ENCODE measurements at places on chromosomes 2 and 18.
A peak's percentile ranks its signal among the peaks of the same experiment; 100 is the strongest.

DNA sequence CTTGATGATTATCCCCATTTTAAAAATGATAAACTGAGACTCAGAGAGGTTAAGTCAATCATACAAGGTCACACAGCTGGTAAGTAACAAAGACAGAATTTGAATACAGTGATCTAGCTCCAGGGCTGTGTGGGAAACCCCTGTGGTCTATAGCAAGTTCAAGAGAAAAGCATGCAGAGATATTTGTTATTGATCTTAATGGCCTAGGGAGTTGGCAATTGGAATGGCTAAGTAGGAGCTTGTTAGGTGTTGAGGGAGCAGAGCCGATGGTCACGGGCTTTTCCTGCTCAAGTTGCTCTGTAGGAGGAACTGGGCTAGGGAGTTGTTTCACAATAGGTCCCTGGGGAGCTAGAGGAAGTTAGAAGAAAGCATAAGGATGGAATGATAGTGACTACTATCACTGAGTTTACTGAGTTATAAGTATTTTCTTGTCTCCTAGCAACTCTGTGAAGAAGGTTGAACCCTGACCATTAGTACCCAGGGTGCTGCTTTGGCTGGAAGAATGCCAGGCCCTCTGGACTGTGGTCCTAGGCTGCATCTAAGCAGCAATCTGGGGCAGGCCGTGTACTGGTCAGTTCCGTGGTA, 30.0 kb downstream of the RNF125 start:
- peak; percentile 33 for DNase-seq

GRCh38 chr2:181954538-181954883, 31.1 kb upstream of the PPP1R1C start:
- DNase-seq = no peak

DNA sequence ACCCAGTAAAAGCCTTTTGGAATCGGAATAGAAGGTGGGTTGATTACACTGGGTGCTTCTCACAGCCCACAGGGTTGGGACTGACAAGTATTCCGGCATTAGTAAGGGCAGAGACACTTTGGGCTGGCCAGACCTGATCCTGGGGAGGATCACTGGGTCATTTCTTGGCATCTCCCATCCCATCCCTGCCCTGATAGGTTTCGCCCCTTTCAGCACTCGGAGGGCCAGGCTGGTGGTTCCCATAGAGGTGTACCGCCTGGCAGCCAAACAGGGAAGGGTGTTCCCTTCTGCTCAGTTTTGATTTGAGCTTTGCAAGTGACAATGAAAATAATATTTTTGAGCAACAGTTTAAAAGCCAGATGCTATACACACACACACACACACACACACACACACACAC, 37.3 kb downstream of the CYP1B1 start:
- no peak for DNase-seq

- no peak for DNase-seq
Observed at GRCh38 chr2:120939595-120940318, 204.1 kb downstream of the GLI2 start.

GRCh38 chr2:147549054-147549453, 295.8 kb upstream of the ACVR2A start:
- no peak for DNase-seq

DNA sequence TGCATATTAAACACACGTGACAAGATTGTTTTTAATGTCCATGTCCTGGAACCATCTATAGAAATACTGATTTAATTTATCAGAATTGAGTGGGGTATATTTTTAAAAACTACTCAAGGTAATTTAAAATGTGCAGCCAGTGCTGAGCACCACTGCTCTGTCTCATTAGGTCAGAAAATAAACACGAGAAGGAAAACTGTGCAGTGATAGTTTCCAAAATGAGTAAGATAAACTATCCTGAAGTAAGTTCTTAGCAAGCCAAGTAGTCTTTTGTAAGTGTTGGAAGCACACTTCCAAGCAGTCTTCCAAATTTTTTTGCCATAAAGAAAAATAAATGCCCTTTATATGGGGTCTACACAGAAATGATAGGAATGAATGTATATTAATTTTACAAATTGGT, 93.8 kb upstream of the DNAJC10 start:
- no peak for DNase-seq
